ENCODE measurements at places on chromosomes 6 and 20.

DNA sequence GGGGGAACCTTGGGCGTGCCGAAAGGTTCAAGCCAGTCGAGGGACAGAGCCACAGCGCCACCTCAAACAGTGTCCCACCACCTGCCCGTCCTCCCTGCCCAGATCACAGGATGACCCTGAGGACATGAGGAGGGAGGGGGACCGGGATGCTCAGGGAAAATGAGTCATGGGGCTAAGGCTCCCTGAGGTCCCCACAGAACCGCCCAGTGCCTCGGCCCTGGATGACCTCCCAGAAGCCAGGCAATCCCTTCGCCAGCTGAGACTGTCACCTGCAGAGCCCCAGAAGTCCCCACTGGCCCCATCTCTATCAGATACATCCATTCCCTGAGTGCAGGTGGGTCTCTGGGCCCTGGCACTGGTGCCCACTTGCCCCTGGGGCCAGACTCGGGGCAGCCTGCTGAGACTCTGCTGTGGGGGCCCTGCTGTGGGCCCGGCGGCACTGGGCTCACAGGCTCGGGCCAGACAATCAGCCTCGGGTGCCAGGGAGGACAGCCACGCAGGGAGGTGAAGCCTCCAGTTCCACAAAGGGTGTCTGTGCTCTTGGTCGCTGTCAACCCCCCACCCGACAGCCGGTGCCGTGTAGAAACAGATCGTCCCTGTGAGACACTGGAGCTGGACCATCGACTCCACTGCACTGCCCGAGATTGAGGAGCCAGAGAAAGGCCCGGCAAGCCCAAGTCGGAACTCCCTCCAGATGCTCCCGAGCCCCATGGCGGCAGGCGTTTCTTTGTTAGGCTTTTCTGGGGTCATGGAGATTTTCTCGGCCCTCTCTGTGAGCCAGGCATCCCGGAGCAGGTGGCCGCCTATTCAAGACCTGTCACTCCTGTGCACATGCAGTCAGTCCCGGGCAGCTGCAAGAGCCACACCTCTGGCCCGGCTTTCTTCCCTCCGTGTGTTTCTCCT, 26.1 kb downstream of the PXDC1 start:
- no peak for DNase-seq

DNA sequence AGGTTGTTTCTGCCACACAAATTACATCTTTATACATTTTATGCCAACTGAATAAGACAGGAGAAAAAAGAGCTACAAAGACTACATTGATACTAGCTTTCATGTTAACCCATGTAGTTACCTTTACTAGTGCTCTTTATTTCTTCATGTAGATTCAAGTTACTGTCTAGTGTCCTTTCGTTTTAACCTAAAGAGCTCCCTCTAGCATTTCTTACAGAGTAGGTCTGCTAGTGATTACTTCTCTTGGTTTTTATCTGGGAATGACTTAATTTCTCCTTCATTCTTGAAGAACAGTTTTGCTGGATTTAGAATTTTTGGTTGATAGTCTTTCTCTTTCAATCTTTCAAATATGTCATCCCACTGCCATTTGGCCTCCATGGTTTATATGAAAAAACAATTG, 21.2 kb upstream of the NOP56 start:
- DNase-seq, result no peak

DNA sequence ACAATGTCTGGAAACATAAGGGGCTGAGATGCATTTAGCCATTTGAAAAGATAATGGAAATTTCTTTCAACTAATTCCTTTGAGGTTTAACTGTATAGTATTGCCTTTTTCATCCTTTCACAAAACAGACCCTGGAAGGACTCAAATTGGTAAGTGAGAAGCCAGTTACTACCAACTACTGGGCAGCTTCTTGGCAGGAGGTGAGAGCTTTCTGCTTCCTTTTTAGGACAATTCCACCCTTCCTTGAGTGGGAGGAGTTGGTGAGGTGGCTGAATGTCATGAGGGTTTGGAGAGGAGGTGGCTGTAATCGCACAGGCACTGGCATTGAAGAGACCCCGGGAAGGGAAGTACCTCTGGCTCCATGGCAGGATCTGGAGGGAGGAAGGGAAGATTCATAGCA, 341.1 kb downstream of the NRN1 start:
- no peak for DNase-seq

- DNase-seq, result no peak
Observed at GRCh38 chr6:26045928-26046368, 41.3 kb upstream of the HFE start.

GRCh38 chr6:84033523-84034451, at the start of gene MRAP2:
Gene MRAP2, plus strand, starts transcription at chr6:84033772. Its CDS starts 21,547 bp downstream, at chr6:84055319.
- no peak for DNase-seq

- no peak for DNase-seq
Observed at GRCh38 chr6:113805811-113806495, 51.2 kb upstream of the MARCKS start.

- no peak for DNase-seq
Observed at GRCh38 chr20:6685181-6685582, 82.3 kb upstream of the BMP2 start.

DNA sequence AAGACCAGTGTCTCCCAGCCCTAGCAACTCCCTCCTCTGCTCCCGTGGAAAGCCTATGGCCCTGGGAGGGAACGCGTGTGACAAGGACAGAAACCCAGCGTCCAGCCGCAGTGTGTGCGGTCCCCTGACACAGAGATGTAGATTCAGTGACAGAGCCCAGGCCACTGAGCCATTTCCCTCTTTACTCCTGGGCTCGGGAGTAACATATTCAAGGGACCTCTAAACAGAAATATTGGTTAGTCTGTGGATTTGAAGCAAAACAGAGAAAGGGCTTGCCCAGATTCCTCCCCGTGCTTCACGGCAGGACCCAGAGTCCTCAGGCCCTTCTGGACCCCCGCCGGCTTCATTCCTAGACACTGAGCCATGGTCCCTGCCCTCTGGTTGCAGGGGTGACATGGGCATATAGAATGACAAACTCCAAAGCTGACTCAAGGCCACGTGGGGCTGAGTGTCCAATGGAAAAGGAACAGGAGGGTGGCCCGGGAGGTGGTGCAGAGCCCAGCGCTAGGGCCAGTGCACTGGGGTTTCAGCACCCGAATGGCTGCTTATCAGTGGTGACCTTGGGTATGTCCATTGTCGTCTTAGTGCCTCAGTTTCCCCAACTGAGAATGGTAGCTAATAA, 248.2 kb downstream of the QKI start:
- no peak for DNase-seq

GRCh38 chr20:55375920-55376319, 629.4 kb downstream of the CBLN4 start:
- DNase-seq, result no peak

- no peak for DNase-seq
Observed at GRCh38 chr6:43496370-43497128, 13.6 kb downstream of the LRRC73 start.

DNA sequence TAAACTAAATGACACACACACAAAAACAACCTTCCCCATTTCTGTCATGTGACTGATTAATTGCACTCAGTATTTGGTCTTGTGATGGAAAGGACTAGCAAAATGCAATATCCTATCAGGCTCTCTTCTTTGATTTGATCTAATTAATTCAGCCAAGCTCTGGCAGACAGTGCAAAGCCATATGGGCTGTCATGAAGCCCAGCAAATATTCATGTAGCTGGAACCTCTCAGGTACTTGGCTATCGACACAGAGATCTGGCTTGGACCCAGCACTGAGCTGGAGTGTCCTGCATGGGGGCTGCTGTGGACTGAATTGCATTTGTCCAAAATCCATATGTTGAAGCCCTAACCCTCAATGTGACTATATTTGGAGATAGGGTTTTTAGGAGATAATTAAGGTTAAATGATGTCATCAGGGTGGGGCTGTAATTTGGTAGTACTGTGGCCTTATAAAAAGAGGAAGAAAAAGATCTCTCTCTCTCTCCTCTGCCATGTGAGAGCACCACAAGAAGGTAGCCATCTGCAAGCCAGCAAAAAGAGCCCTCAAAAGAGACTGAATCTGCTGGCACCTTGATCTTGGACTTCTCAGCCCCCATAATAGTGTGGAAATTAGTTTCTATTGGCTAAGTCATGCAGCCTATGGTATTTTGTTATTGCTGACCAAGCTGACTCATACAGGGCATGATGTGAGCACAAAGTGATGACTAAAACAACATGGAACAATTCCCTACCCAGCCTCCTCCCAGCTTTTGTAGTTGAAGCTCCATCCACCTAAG, 77.1 kb downstream of the STMND1 start:
- DNase-seq, result no peak

DNA sequence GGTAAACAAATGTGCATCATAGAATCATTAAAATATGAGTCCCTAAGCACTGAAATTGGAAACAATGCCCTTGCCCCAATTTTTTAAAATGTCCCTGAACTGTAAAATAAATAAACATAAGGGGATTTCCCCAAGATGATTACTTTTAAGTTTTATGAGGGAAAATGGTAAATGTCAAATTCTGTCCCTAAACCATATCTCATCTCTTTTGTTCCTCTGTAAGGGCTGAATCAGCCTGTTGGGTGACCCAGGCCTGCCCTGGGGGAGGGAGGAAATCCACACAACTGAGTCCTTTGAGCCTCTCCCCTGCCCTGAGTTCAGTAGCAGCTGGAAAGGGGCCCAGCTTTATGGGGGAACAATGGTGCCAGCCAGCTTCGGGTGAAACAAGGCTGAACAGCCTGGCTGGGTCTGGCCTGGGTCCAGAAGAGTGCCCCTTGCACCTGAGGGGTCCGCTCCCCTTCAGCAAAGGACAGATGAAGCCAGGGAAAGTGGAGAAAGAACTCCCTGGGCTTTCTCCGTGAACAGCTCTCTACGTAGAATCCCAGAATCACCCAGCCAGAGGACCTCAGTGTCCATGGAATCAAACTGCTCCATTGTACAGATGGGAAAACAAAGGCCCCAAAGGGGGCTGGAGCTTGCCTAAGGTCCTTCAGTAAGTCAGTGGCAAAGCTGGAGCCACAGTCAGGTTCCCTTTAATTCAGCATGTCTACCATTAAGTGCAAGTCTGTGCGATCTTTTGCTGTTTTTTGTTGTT, 28.2 kb upstream of the ITCH start:
- DNase-seq, result no peak

DNA sequence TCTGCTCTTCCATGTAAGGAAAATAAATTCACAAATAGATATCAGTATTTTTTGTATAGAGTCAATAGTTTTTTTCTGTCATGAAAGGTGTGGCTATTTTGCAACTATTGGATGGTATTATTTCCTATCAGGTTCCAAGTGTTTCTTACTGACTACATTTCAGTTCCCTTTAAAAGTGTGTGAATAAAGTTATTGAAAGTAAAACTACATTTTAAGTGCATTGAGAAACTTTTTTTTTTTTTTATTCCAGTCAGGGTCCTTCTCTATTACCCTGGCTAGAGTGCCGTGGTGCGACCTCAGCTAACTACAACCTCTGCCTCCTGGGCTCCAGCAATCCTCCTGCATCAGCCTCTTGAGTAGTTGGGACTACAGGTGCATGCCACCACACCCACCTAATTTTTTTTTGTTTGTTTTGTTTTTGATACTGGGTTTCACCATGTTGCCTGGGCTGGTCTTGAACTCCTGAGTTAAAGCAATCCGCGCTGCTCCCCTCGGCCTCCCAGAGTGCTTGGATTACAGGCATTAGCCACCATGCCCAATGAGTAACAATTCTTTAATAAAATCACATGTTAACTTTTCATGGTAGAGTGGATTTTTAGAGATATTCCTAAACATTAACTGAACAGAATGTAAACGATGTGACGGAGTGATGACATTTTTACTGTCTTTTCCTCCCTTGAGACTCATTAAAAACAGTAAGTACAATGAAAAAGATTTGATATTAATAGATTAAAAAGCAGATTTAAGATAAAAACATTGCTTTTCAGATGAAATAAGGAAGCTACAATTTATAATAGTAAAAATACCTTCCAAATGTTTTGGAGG, 69.7 kb upstream of the ADGRF4 start:
- DNase-seq, result no peak

- DNase-seq, result no peak
Observed at GRCh38 chr6:169556758-169557548, 144.9 kb downstream of the WDR27 start.

DNA sequence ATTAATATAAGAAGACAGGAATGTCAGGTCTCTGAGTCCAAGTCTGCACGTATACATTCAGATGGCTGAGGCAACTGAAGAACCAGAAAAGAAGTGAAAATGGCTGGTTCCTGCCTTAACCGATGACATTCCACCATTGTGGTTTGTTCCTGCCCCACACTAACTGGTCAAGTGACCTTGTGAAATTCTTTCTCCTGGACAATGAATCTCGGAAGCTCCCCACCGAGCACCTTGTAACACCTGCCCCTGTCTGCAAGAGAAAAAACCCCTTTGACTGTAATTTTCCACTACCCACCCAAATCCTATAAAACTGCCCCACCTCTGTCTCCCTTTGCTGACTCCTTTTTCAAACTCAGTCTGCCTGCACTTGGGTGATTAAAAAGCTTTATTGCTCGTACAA, 140.4 kb downstream of the SYNE1 start:
- DNase-seq, result no peak

GRCh38 chr6:7154341-7155139, 46.8 kb downstream of the RREB1 start:
- no peak for DNase-seq

- DNase-seq, result no peak
Observed at GRCh38 chr20:64056889-64057627, 5.9 kb upstream of the TCEA2 start.

- DNase-seq, result no peak
Observed at GRCh38 chr6:131937226-131937625, 13.9 kb downstream of the CCN2 start.

DNA sequence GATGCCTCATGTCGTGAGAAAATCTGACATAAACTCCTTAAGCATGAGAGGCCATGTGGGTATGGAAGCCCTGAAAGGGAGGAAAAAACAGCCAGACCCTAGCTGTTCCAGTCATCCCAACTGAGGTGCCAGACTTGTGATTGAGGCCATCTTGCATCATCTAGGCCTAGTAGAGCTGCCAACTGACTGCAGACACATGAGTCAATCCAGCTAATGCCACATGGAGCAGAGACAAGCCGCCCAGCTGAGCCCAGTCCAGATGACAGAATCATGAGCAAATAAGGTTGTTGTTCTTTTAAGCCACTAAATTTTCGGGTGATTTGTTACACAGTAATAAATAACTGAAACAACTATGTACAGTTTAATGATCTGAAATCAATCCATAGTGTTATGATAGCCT, 680.9 kb downstream of the MAFB start:
- no peak for DNase-seq

DNA sequence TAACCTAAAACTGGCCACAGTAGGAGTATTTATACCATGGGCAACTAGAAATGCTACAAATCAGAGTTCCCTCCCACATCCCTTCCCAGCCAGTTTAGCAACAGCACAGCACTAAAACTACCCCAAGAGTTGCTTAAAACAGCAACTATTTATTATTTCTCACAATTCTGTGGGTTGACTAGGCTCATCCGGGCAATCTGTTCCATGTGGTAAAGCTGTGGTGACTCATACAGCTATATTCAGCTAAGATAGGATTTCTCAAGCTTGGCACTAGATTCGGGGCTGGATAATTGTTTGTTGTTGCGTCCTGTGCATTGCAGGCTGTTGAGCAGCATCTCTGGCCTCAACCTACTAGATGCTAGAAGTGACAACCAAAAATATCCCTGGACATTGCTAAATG, 8.6 kb upstream of the HECA start:
- DNase-seq, result no peak

- DNase-seq, result no peak
Observed at GRCh38 chr6:84657486-84657885, 106.9 kb downstream of the TBX18 start.

Data from NCI-H748 treated with DMSO at 0.1 percent for 48 hours (cell line).